ENCODE measurements at places on chromosomes 12 and 14. TPM values are rescaled to one million over a fixed set of nuclear protein-coding genes. Genes with fewer than 3 reads are reported as not detected.

The G2E3 gene
- total RNA-seq, result 14.0 TPM

The BATF gene
- total RNA-seq, result 4.9 TPM

The SCARB1 gene
- 35.3 TPM for total RNA-seq

The ESR2 gene
- total RNA-seq, result 1.3 TPM

The TSPAN9 gene
- total RNA-seq, result 81.2 TPM

The BHLHE41 gene
- total RNA-seq, result 104 TPM

The AP5M1 gene
- total RNA-seq, result 38.8 TPM

The AMN gene
- 19.8 TPM for total RNA-seq

The FGFR1OP2 gene
- total RNA-seq, result 64.1 TPM

The SLC6A12 gene
- 11.1 TPM for total RNA-seq

The TPPP2 gene
- total RNA-seq, result not detected

GRCh38 chr14:105475269-105476096 lies 862 bp downstream of the CRIP2 start:
- peaks cover 41% of the 10 kb centered on the region for H3K4me1 ChIP-seq
- H3K4me3 ChIP-seq, result peak overlapping the region; percentile 66
- peak overlapping the region; percentile 93 for H3K27ac ChIP-seq
- no peaks in the 10 kb centered on the region for H3K36me3 ChIP-seq
- peaks cover 12% of the 10 kb centered on the region for H3K27me3 ChIP-seq

- no peaks in the 10 kb centered on the region for H3K27me3 ChIP-seq
- H3K4me3 ChIP-seq, result no peak overlapping the region
- no peak for DNase-seq
Measured at GRCh38 chr14:21852061-21852664, 178.5 kb upstream of the OR4E1 start.

DNA sequence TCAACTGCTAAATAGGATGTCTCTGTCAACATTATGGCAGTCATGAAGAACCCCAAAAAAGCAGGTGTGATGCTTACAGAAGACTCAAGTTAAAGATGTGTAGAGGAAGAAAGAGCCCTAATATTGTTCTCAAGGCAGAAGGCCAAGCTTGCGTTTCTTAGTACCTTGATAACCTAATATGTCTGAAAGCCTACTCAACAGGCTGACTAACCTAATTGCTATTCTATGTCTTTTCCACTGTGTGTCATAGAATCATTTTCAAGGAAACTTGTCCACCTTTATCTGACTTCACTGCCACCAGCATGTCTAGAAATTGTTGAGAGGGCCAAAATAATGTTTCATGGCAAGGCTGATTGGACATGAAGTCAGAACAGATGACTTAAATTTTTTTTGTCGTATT lies 373.2 kb downstream of the BTG1 start:
- H3K27me3 ChIP-seq, result no peaks in the 10 kb centered on the region
- no peaks in the 10 kb centered on the region for H3K36me3 ChIP-seq
- DNase-seq, result no peak
- no peak overlapping the region for H3K4me3 ChIP-seq
- H3K4me1 ChIP-seq, result peaks cover 3% of the 10 kb centered on the region

- no peaks in the 10 kb centered on the region for H3K27me3 ChIP-seq
- DNase-seq, result no peak
- no peaks in the 10 kb centered on the region for H3K36me3 ChIP-seq
- H3K4me3 ChIP-seq, result no peak overlapping the region
- peaks cover 9% of the 10 kb centered on the region for H3K4me1 ChIP-seq
Measured at GRCh38 chr14:36398463-36399291, 78.2 kb upstream of the MBIP start.

DNA sequence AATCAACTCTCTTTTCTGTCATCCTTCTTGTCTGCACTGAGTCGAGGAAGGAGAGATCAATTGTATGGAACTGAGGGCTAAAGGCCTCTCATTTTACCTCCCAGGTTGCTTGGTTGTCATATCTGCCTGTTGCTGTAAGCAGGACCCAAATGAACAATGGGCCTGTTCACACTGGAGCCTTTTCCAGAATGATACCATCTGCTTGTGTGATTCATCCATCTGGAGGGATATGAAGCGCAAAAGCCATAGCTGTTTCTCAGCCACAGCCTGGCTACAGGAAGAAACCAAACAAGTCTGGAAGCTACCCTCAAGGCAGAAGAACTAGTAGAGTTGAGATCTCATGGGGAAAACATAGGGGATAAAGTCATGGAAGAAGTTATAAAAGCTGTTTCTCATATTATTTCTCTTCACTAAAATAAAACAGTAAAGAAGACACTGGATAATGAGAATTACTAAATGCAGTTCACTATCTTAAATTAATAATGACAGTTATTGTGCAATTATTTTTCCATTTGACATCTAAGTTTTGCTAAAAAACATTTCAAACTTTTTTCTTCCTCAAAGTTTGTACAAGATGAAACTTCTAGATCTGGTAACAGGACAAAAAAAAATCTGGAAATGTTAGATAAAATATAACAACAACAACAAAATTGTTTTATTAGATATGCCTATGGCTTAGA lies 106.3 kb downstream of the SPTSSA start:
- H3K27me3 ChIP-seq, result no peaks in the 10 kb centered on the region
- DNase-seq, result no peak
- no peaks in the 10 kb centered on the region for H3K4me1 ChIP-seq

DNA sequence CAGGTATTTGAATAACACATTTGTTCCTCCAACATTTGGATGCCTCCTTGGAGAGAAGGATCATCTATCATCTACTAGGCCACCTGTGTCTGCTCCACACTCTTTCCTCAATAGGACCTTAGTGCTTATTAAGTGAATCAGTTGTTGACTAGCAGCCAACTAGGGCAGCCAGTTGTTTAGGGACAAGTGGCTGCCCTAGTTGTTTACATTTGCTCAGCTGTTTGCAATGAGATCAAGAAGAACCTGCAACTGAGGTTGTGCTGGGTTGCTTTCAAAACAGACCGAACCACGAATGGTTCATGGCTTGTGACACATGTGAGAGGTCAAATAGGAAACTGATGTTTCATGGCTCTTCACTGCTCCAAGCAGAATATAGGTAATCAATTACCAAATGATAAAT lies 53.8 kb downstream of the TMCC3 start:
- no peak overlapping the region for H3K4me3 ChIP-seq
- no peaks in the 10 kb centered on the region for H3K4me1 ChIP-seq
- no peaks in the 10 kb centered on the region for H3K36me3 ChIP-seq
- DNase-seq, result no peak
- H3K27ac ChIP-seq, result no peak overlapping the region

- H3K27me3 ChIP-seq, result no peaks in the 10 kb centered on the region
- peak overlapping the region; percentile 47 for H3K27ac ChIP-seq
- H3K4me1 ChIP-seq, result peaks cover 25% of the 10 kb centered on the region
- no peak for DNase-seq
Measured at GRCh38 chr12:3218228-3219171, 141.3 kb downstream of the TSPAN9 start.

GRCh38 chr14:67852926-67853604 lies 33.5 kb downstream of the RAD51B start:
- no peaks in the 10 kb centered on the region for H3K27me3 ChIP-seq
- H3K36me3 ChIP-seq, result no peaks in the 10 kb centered on the region
- H3K4me3 ChIP-seq, result no peak overlapping the region

DNA sequence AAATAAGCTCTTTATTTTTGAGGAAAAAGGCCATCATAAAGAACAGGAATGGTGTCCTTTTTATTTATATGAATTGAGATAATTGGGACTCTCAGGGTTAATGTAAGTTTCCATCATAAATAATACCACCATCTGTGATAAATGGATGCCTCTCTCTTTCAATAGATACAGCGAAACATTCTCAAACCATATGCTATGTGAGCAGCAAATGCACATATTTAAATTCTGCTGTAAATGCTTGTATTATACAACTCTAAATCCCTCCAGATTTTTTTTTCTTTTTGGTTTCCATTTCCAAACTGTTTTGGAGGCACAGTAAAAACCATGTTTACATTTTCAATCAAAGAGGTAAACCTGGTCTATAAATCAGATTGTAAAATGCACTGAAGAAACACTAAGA lies 132.3 kb downstream of the TMEM132C start:
- H3K36me3 ChIP-seq, result no peaks in the 10 kb centered on the region
- H3K27ac ChIP-seq, result no peak overlapping the region
- no peaks in the 10 kb centered on the region for H3K4me1 ChIP-seq
- no peaks in the 10 kb centered on the region for H3K27me3 ChIP-seq
- no peak overlapping the region for H3K4me3 ChIP-seq
- no peak for DNase-seq

DNA sequence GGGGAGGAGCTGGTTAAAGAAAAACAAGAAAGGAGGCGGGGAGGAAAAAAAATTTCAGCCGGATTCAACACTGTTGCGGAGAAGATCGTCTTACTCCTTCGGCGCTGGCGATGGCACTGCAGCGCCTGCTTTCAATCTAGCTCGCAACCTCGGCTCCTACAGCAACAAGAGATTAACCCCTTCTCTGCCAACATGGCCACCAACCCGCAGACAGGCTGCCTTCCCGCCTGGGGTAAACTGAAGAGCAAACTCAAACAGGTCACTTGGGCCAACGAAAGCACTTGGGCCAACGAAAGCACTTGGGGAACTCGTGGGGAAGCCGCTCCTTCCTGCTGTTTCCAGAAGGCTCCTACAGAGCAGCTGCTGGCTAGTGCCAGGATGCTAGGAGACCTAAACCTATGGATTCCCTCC lies 73.7 kb downstream of the CIT start:
- H3K27me3 ChIP-seq, result peaks cover 4% of the 10 kb centered on the region
- no peaks in the 10 kb centered on the region for H3K36me3 ChIP-seq
- no peak overlapping the region for H3K27ac ChIP-seq
- DNase-seq, result no peak
- peak overlapping the region; percentile 14 for H3K4me3 ChIP-seq

GRCh38 chr12:66352197-66352596 lies 49.9 kb downstream of the HELB start:
- H3K4me3 ChIP-seq, result no peak overlapping the region
- no peak overlapping the region for H3K27ac ChIP-seq
- no peaks in the 10 kb centered on the region for H3K36me3 ChIP-seq
- DNase-seq, result no peak
- H3K27me3 ChIP-seq, result no peaks in the 10 kb centered on the region

DNA sequence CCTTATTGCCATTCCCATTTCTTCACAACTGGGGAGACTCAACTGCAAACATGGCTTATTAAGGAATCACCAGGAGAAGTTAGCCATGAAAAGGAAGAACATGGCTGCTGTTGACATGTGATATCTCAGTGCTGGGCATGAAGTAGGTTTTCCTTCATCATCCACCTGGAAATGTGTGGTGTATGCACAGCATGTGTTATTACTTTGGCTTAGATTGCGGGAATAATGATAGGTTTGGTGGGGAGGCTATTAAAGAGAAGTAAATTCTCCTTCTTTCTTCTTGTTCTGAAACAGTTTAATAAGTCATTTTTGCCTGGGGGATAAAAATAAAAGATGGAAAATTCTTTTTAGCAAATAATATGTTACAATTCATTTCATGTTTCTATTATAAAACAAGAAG lies 23.7 kb upstream of the CLEC14A start:
- no peaks in the 10 kb centered on the region for H3K36me3 ChIP-seq
- H3K4me3 ChIP-seq, result no peak overlapping the region
- no peak overlapping the region for H3K27ac ChIP-seq
- no peaks in the 10 kb centered on the region for H3K4me1 ChIP-seq
